GDM1 (cell line): ENCODE measurements at places on chromosomes 12 and 14.

- no peak for DNase-seq
Measured at GRCh38 chr14:71533390-71533789, 398.8 kb upstream of the RGS6 start.

GRCh38 chr14:71713016-71713415, 219.2 kb upstream of the RGS6 start:
- DNase-seq, result no peak

DNA sequence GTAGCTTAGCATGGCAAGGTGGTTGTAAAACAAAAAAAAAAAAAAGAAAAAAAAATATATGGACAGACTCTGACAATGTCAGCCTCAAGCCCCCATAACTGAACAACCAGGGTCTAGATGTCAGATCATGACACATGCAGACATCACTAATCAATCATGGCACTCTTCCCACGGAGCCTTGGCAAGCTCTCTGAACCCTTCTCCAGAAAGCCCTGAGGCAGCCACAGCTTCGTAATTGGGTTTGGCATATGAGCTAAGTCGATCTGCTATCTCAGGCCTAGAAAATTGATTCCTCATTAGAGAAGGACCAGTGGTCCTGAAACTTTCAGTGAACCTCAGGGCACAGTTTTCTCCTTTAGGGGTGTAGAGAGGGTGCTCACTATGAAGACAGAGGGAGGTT, 112.2 kb downstream of the GPR135 start:
- DNase-seq, result no peak

DNA sequence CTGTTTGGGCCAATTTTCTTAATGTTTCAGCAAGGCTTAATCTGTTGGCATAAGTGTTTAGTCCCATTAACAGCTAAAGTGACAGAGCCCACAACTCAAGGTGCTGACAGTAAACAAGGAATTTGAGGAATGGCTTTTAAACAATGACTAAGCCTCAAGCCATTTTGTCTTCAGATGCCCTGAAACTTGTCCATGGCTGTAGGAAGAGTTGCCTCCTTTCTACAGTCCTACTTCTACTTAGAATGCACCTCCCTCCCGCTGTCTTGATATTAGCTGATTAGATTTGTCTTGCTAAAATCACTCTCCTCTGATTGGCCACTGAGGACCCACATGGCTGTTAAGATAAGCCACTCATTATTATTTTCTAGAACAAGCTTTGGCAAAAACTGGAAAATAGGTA, 188.4 kb upstream of the OTX2 start:
- DNase-seq, result no peak

DNA sequence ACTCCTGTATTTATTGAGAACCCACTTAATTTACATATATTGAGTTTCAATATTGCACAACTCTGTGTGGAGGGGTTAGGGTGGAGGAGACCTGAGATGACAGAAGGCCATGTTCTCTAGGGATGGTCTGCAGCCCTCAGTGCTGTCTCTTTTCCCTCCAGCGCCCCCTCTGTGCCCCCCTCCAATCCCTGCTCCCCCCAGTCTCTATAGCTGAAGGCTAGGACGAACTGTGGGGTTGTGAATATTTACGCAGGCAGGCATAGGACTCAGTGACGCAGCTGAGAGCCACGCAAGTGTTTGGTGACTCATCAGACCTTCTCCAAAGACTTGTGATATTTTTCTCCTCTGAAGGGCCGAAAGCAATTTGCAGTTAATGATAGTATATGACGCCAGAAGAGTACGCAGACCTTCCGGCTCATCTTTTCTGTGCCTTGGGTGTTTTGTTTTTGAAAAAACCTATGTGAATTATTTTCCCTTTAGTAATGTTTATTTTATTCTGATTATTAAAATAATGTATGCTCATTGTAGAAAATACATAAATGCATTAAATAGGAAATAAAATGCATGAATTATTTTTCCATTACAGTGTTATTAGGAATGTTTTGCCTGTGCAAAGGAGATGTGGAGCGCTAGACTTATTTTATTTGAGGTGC, 85.3 kb downstream of the SLC25A47 start:
- DNase-seq, result no peak

- no peak for DNase-seq
Measured at GRCh38 chr12:111173836-111174235, 195.1 kb downstream of the PHETA1 start.

GRCh38 chr12:101707131-101707782, 9.8 kb downstream of the CHPT1 start:
- DNase-seq, result no peak
